ENCODE measurements at places on chromosomes 3 and 15.

- DNase-seq, result no peak
Observed at GRCh38 chr3:193716150-193716549, 123.1 kb downstream of the OPA1 start.

- no peak for DNase-seq
Observed at GRCh38 chr15:57018151-57018550, 99.7 kb downstream of the TCF12 start.

DNA sequence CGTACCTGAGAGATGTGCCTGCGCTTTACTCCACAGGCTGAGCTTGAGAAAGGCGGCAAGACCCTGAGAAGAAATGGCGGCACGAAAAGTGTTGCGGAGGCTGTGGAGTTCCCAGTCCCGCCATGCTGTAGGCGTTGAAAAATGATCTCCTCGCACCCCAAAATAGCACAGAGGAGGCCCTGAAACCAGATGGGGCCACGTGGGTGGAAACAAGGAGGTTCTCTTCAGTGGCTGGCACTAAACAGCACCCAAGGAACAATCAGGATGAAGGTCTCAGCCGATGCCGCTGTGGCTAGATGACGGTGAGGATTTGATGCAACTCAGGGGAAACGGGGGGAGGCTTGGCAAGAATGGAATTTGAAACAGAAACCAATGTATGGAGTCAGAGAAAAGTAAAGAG, 57.3 kb downstream of the TMEM212 start:
- DNase-seq, result no peak

GRCh38 chr15:43126356-43126755, 7.0 kb upstream of the TMEM62 start:
- DNase-seq, result no peak

DNA sequence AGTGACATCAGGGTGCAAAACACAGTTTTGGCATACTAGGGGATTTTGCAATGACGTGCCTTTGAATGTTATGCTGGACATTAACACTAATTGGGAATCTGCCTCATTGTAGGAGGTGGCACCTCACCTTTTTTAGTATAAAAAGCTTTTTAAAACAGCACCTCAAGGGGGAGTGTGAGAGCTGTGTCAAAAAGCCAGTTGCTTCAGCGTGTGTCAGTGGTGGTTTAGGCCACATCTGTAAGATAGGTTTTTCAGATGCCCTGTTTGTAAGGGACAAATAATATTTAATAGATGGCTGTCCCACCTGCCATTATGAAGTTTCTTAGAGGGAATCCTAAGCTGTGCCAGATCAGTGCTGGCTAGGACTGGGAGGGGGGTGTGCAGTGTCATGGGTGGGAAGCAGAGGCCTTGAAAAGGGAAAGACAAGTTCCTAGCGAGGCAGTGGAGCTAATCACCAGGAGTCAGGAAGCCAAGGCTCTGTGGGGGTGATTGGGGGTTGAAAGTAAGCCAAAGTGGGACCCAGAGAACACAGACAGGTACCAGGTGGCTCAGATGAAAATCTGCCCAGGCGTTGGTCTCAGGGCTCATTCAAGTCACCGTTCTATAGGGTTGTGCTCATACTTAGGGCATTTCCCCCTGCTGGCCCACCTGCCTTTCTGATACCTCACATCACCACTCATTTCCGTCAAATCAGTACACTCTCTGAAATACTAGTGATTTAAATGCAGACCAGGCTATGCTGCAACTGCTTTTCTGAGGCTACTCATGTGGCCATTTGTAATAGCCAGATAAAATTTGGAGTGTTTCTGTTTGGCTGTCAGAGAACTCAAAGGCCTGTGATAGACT, 120.5 kb downstream of the BBX start:
- no peak for DNase-seq

Data from AG09309 (cell line).